Activated naive CD4-positive, alpha-beta T cell treated with anti-CD3 and anti-CD28 coated beads, Interleukin-2, amount 10 ng/mL, durations not matched to agents 7 days and 5 days (primary cell): ENCODE measurements at places on chromosomes 1 and 21.

DNA sequence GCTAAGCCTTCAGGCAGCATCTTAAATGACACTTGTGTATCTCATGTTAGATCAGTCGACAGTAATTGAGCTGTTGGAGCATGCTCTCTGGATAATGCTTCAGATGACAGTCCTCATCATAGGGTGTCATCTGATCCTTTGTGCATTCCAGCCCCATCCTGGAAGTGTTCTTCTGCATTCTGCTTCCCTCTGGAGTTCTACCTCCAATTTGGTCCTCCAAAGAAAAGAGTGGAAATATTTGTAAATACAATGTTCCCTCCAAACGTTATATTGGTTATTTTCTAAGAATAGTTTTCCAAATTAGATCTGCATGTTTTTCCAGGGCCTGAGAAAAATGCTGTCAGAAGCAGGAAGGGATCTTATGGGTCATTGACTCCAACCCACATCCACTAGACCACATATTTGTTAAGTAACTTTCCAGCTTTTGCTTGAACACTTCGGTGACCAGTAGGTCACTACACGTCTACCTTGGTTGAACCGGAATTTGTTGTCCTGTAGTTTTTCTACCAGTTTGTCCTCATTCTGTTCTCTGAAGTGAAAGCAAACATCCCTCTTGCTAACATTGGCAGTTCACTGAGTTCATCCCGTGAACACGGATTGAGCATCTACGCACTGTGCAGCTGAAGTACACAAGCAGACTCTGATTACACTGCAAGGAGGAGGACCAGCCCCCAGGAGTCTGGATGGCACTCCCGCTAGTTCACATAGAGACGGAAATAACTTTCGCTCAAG, 136.0 kb downstream of the TLR5 start:
- DNase-seq: no peak

GRCh38 chr21:45383615-45384201, 21.3 kb upstream of the COL18A1 start:
- no peak for DNase-seq

GRCh38 chr1:192527111-192527795, 48.3 kb upstream of the RGS1 start:
- DNase-seq: no peak

- DNase-seq: no peak
Measured at GRCh38 chr1:241432241-241432640, 75.2 kb upstream of the RGS7 start.

GRCh38 chr1:220550811-220551399, 23.0 kb downstream of the MARK1 start:
- no peak for DNase-seq

GRCh38 chr1:230191079-230191804, 124.2 kb downstream of the GALNT2 start:
- no peak for DNase-seq

- no peak for DNase-seq
Measured at GRCh38 chr1:186965847-186966246, 137.1 kb downstream of the PLA2G4A start.

DNA sequence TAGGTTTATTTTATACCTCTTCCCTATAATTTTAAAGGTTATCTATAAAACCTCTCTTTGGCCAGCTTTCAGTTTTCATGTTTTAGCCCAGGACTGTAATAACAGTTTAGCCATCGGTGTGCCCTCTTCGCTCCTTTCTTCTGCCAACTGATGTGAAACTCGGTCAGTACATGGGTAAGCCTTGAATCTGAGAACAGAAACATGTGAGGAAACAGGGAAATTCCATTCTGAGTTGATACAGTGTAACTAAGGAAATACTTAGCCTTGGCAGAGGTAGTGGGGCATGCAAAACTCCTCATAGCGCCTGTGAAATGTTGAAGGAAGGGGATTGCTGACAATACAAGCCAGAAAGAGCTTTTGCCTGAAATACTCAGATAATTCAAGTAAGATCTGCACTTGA, 465.2 kb downstream of the NCAM2 start:
- no peak for DNase-seq

DNA sequence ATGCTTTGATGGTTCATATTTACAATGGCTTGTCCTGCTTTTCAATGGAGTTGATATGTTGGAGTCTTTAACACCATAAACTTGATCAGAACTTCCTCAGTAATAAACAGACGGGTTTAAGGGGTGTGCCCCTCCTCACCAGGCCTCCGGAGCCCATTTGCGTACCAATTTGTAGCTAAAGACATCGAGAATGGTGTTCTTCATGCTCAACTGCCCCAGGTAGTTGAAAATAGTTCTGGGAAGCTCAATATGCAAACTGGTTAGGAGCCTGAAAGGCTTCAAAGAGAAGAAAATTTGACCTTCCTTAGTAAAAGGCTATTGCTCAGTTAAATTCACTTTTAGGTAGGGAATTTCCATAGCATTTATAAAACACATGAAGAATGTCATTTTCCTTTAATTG, 68.1 kb upstream of the RRP15 start:
- no peak for DNase-seq

- no peak for DNase-seq
Measured at GRCh38 chr1:38817267-38818174, 42.1 kb downstream of the RRAGC start.

- DNase-seq: no peak
Measured at GRCh38 chr1:154797175-154797574, 72.9 kb downstream of the KCNN3 start.

GRCh38 chr21:44572959-44573583, 458 bp upstream of the KRTAP10-4 start:
- DNase-seq: no peak

- DNase-seq: no peak
Measured at GRCh38 chr1:28139025-28139712, 37.3 kb downstream of the PTAFR start.

- no peak for DNase-seq
Measured at GRCh38 chr1:14820295-14821085, 222.0 kb downstream of the KAZN start.

- no peak for DNase-seq
Measured at GRCh38 chr1:36729716-36730510, 247.2 kb upstream of the CSF3R start.

- no peak for DNase-seq
Measured at GRCh38 chr1:27795601-27796000, 22.6 kb downstream of the STX12 start.

GRCh38 chr1:49424782-49425181, 599.0 kb downstream of the AGBL4 start:
- no peak for DNase-seq

DNA sequence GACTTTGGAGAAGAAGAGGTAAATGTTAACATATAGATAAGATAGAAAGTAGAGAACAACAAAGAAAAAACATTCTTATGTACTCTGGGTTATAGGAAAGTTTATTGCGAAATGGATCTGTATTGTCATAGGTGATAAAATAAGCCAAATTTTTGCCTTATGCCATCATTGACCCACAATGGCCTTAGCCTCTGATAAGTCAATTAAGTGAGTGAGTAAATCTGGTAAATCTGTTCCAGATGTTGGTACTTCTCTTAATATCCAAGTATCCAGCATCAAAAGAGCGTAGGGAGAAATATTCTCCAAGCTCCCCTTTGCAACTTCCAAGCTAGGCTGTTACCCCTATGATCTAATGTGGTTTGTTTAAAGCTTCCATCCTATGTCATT, 38.3 kb upstream of the CLCA4 start:
- no peak for DNase-seq

GRCh38 chr1:31995263-31995662, 18.4 kb upstream of the KHDRBS1 start:
- DNase-seq: no peak

GRCh38 chr1:106957795-106958194, 98.7 kb upstream of the PRMT6 start:
- DNase-seq: no peak

GRCh38 chr1:222387007-222387814, 160.7 kb downstream of the HHIPL2 start:
- no peak for DNase-seq

- no peak for DNase-seq
Measured at GRCh38 chr1:226578946-226579578, 30.5 kb downstream of the STUM start.
